Stimulated activated CD8-positive, alpha-beta memory T cell treated with anti-CD3 and anti-CD28 coated beads, Interleukin-4, amount 100 ng/mL, for 4 hours (primary cell): ENCODE measurements at places on chromosomes 7 and 10.

DNA sequence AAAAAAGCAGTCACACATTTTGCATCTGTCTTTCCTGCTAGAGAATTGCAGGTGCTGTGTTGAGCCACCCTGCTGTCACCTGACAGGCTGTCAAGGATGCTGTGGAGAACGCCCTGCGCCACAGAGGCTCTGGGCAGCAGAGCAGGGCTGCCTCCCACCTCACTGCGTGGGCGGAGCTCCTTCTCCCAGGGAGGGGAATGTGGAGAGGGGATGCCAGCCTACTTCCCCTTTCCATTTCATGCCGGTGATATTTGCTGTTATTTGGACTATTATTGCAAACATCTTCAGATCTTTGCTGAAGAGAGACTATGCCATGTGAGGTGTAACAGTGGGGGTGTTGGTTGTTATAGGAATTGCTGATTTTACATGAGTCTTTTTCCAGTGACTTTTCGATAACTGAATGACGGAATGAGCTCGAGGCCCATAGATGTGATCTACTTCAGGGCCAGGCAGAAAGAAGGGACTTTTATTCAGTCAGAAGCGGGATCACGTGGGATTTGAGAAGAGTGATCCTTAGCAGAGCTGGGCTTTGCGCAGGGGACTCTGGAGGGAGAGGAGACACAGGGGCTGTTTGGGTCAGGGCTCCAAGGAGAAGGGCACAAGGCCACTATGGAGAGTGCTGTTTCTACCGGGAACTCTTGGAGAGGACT lies 13.6 kb upstream of the PRKAG2 start:
- DNase-seq, result no peak

- no peak for DNase-seq
Measured at GRCh38 chr7:159158125-159158887, 13.6 kb upstream of the VIPR2 start.

DNA sequence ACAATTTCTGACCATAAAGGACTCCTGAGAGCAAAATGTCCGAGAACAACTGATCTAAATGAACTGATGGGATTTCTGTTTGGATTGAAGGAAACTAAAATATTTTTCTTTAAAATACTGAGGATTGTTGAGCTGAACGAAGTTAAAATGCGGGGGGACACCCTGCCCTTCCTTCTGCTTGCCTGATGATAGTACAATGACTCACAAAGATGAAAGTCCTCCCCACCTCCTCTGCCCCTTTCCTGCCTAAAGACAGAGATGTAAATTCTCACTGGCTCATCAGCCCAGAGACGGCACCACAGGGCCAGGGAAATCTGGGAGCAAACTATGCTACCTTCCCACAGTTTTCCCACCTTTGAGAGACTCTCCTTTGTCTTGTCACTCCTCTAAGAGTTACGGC lies 180.6 kb downstream of the PHTF2 start:
- no peak for DNase-seq

DNA sequence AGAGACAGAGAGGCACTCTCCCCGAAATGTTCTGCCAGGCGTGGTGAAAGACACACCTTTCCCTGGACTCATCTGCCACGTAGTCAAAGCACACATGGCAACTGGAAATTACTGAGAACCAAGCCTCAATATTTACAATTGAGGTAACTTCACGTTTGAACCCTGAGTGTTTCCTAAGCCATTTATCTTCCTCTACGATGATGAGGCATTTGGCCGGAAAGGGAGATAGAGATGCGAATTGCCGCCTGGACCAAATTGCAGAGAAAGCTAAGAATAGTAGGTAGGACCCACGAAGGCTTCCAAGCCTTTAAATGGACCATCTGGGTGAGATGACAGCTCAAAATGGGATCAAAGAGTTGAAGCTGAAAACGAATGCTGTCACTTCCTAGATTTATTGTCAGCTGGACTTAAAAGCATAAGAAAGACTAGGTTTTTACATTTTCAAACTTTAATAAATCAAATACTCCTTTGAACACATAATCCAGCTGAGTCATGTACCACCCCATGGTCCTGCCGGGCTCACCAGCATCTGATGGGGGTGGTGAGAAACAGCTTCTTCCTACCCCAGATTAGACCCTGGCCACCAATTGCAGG lies 135.6 kb upstream of the LYZL2 start:
- no peak for DNase-seq

GRCh38 chr10:113476191-113476590 lies 76.7 kb upstream of the HABP2 start:
- DNase-seq, result no peak
